IgD-negative memory B cell (primary cell): ENCODE measurements at places on chromosomes 7 and 10. TPM values are rescaled to one million over a fixed set of nuclear protein-coding genes. Genes with fewer than 3 reads are reported as not detected.

The ODAD2 gene
- polyA plus RNA-seq: not detected

The SH2D4B gene
- not detected for polyA plus RNA-seq

The SFRP5 gene
- not detected for polyA plus RNA-seq

The CPA4 gene
- not detected for polyA plus RNA-seq

The GNGT1 gene
- polyA plus RNA-seq: not detected

The HSPA12A gene
- polyA plus RNA-seq: 6.7 TPM

The NKX2-3 gene
- not detected for polyA plus RNA-seq

The VAX1 gene
- polyA plus RNA-seq: not detected

The UTF1 gene
- polyA plus RNA-seq: not detected

The MCM7 gene
- 33.4 TPM for polyA plus RNA-seq

The SAMD9L gene
- polyA plus RNA-seq: 57.3 TPM
